Neural crest cell (in vitro differentiated cells): ENCODE measurements at places on chromosomes 12 and 14.

DNA sequence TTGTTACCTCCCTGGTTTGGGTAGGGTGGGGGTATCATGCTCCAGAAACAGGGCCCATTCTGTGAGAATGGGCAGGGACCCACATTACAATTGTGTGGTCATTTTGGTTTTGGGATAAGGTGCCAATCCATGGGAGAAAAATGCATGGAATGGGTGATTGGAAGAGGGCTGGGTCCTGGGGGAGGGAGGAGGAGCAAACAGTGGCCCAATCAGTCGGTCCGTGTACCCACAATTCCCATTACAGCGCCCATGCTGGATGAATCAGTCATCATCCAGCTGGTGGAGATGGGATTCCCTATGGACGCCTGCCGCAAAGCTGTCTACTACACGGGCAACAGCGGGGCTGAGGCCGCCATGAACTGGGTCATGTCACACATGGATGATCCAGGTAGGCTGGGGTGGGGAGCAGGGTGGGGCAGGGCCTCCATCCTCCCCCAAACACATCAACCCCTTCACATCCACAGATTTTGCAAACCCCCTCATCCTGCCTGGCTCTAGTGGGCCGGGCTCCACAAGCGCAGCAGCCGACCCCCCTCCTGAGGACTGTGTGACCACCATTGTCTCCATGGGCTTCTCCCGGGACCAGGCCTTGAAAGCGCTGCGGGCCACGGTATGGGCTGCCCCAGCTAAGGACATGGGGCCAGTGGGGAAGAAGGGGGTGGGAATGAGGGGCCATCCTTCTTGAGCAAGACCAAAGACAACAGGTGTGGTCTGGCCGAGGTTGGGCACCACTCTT lies 3.6 kb upstream of the TPI1 start:
- DNase-seq = no peak

DNA sequence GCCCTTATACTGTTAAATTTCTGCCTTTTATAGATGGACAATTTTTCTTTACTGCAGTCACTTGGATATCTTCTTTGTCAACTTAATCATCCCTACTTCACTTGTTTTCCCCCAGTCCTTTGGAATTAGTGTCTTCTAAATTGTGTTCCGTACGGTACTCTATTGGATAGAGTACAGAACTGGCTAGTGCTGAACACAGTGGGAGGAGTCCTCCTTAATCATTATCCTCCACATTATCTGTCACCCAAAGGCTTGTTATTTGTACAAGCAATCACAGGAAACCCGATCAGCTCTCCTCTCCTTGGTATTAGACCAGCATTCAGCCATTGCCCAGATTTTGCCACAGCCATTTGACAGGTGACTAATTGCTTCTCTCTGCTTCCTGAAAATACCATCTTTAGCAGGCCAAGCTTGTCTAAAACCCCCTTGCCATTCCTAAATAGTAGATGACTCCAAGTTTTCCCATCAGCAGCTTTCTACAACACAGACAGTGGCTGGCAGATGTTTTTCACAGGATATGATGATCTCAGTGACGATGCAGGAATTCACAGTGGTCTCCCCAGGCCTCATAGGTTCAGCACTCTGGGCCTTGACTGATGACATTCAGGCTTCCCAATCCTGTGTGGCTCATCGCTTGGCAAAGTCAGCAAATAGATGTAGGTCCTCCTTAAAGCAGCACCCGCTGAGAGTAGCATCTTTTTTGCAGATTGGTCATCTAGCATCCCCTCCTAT lies 216.0 kb upstream of the RGS6 start:
- DNase-seq = no peak

DNA sequence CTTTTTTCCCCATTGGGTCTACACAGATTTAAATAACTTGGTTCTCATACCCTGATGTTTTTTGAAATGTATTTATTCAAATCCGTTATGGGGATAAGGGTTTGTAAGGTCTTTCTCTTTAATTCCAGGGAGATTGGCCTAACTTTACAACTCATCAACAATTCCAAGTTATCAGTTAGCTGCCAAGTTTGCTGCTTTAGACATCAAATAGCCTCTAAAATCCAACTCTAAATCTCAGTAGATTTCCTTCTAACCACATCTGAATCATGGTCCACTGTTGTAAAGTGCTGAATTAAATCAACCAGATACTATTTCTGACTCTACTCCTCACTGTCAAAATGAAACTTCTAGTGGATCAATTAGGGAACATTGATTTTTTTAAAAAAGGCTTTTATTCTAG lies 364.1 kb upstream of the E2F7 start:
- DNase-seq = no peak

GRCh38 chr12:26730481-26731350 lies 102.3 kb downstream of the ITPR2 start:
- DNase-seq = no peak

DNA sequence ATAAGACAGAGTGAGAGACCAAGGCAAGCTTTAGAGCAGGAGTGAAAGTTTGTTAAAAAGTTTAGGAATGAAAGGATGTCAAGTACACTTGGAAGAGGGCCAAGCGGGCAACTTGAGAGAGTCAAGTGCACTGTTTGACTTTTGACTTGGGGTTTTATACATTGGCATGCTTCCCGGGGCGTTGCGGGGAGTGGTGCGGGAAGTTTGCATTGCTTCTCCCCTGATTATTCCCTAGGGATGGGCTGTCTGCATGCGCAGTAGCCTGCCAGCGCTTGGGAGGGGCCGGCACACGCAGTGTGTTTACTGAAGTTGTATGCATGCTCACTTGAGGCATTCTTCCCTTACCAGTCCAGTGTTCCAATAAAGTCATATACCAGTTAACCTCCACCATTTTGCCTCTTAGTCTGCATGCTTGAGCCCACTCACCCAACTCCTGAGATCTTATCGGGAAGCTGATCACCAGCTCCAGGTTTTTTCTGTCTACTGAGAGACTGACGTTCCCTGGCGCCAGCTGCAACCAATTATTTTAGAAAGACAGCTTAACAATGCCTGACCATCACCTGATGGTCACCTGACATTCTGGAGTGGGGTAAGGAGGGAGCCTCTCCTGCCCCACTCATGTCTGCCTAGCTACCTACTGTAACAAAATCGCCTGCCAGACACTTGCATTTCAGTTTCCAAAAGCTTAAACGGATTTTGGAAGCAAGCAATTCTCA lies 53.2 kb downstream of the DACT1 start:
- DNase-seq = no peak

DNA sequence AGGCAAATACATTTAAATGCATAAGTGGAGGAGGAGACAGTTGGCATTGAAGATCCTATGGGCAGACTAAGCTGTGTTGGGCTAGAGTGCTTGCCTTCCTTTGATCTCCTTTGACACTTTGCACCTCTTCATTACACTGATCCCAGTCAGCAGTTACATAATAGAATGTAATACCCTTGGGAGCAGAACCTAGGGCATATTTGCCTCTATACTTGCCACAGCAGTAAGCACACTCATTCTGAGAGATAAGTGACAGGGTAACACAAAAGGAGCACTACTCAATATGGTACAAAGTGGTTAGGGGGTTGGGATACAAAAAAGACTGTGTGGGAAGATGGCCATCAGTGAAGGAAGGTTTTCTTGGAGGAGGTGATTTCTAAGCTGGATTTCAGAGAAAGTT lies 9.0 kb downstream of the MARS1 start:
- DNase-seq = no peak

- no peak for DNase-seq
Measured at GRCh38 chr14:92207012-92207927, 85.5 kb downstream of the CPSF2 start.

- no peak for DNase-seq
Measured at GRCh38 chr12:10097521-10097920, 1.3 kb downstream of the CLEC1A start.

GRCh38 chr14:76133103-76133502 lies 18.6 kb upstream of the GPATCH2L start:
- peak; percentile 39 for DNase-seq

- DNase-seq = no peak
Measured at GRCh38 chr14:85175556-85175955, 354.4 kb upstream of the FLRT2 start.

- DNase-seq = no peak
Measured at GRCh38 chr14:49508124-49508523, 78.1 kb downstream of the RPS29 start.

DNA sequence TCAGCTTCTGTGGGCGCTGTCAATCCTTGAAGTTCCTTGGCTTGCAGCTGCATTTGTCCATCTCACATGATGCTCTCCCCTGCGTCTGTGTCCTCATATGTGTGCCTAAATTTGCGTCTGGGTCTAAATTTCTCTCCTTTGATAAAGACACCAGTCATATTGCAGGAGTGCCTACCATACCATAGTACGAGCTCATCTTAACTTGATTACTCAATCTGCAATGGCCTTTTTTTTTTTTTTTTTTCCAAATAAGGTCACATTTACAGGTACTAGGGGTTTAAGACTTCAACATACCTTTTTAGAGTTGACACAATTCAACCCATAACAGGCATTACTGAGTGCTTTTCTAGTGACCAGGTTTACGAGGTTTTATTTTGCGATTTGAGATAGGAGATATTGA lies 233.3 kb upstream of the TBX3 start:
- DNase-seq = no peak

- DNase-seq = no peak
Measured at GRCh38 chr14:72545411-72546311, 348.2 kb downstream of the DPF3 start.

DNA sequence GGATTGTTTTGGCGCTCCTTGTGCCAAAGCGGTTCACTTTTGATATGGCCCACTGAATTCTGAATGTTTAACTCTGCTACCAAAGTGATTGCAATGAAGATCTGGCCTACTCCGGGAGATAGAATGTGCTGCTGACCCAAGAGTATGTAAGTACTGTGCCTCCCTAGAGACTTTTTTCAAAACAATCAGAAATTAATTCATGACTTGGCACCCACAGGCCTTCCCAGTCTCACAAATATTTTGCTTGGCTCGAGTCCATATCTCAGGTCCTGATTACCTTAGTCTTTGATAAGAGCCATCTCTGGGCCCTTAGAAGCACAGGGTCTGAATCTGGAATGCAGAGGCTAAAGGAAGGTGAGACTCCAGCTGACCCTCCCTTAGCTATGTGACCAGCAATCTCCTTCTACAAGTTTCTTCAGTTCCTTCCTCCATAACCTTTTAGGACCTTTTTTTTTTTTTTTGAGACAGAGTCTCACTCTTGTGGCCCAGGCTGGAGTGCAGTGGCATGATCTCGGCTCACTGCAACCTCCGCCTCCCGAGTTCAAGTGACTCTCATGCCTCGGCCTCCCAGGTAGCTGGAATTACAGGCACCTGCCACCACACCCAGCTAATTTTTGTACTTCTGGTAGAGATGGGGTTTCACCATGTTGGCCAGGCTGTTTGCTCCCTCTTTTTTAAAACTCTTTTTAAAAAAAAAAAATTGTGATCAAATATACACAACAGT lies 49.5 kb upstream of the METAP2 start:
- DNase-seq = no peak

DNA sequence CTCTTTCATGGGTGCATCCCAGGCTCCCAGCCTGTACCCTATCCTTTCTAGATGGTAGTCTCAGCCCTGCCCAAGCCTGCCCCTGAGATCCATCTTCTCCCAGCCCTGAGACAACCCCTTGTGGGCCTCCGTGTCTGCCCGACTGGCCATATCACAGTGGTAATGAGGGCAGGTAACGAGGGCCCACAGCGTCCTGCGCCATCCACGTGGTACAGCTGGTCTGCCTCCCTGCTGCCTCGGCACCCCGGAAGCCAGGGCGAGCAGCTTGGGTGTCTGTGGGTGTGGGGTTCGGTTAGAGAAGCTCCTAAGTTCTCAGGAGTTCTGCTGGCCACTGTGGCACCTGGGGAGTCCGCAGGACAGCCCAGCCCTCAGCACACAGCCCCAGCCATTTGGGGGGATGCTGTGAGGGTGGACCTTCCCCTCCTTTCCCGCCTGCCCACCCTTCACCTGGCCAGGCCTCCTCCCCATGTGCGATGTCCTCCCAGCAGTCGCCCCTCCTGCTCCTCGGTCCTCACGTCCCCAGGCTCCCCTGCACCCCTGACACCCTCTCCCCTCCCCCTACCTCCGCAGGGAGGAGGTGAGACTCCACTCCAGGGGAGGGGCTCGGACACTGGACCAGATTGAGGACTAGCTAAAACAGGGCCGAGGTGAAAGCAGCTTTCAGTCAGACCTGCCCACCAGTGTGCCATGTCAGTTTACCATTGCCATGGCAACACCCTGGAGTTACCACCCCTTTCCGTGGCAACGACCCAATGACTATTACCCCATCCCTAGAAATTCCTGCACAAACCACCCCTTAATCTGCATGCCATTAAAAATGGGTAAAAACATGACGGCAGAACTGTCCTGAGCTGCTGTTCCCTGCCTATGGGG lies 69.0 kb downstream of the KIF26A start:
- DNase-seq = no peak

DNA sequence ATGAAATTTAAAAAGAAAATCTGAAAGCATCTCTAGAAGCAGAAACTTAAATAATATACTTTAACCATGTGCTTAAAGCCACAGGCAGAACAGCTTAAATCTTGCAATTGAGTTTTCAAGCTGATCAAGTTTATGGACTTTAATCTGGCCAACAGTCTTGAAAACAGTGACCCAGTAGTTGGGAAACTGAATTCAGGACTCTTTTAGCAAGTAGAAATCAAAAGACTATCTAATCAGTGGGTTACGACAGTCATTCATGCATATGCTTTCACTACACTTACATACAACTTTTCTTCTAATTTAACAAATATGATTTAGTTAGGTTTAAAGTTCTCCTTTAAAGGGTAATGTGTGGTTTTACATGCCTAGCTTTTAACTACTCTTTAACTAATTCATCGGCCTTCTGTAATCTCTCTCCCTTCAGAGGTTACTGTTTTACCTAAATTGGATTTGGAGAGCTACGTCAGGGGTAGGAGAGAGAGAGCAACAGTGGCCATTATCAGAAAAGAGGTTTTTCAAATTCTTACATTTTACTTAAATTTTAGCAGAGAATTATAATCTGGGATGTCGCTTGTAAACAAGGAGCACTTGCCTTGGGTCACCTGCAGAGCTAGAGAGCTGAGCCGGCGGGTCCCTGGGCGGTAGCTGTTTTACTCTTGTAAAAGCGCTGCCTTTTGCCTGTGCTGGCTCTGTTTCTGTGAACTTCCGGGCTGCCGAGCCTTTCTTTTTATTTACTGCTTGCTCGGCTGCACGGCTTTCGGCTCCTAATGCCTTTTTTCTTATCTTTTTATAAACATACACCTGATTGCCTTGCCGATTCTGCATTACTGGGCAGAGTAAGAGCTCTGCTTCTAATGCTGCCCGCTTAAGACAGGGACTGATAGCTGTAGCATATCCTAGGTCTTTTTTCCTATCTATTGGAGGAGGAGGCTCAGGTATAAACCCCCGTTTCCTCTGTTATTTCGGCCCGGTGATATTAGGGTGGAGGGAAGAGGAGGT lies 17.4 kb upstream of the LYZ start:
- DNase-seq = no peak

DNA sequence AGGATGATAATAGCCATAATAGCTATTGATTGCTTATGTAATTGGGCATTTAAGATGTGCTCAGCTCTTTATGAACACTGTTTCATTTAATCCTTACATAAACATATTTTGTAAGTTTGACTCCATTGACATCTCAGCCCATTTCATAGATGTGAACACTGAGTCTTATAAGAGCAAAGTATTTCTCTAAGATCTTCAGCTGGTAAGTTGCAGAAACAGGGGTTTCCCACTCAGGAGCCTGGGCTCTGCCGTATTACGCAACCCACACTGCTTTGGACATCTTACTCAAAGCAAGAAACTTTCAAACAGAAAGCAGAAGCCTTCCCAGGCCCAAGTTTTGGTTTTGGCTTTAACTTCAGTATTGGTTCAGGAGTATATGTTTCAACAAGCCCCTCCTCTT lies 705.1 kb downstream of the MED13L start:
- no peak for DNase-seq
